ENCODE measurements at places on chromosomes 2 and 18.
A peak's percentile ranks its signal among the peaks of the same experiment; 100 is the strongest.

DNA sequence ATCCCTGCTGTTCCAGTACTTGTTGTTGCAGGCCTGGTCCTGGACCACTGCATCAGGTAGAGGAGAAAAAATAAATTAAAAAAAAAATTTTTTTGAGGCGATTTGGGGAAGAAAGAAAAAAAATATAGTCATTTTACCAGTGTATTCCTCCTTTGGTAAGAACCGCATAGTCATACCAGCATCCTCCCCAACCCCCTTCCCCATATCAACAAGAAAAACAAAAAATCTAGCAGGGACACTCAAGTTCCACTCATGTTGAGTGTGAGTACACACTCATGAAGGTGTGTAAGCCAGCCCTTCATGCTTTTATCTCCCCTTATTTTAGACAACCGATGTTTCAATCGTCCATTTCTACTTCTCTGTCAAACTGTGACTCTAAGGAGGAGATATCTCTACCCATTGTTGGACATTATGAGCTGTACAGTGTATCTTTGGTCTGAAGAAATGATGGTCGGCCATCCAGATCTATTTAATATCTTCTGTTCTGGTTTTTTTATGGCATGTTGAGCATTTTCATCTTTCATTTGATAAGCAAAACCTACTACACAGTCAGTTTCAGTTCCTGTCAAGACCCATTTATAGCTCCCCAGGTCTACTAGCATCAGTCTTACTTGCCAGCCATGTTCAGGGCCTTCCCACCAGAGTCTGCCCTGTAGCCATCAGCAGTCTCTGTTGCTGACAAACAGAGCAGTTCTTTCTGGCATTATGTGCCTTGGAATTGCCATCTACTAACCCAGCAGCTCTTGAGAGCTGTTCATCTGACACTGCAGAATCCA is 20.0 kb downstream of the ELP2 start:
- DNase-seq = no peak

DNA sequence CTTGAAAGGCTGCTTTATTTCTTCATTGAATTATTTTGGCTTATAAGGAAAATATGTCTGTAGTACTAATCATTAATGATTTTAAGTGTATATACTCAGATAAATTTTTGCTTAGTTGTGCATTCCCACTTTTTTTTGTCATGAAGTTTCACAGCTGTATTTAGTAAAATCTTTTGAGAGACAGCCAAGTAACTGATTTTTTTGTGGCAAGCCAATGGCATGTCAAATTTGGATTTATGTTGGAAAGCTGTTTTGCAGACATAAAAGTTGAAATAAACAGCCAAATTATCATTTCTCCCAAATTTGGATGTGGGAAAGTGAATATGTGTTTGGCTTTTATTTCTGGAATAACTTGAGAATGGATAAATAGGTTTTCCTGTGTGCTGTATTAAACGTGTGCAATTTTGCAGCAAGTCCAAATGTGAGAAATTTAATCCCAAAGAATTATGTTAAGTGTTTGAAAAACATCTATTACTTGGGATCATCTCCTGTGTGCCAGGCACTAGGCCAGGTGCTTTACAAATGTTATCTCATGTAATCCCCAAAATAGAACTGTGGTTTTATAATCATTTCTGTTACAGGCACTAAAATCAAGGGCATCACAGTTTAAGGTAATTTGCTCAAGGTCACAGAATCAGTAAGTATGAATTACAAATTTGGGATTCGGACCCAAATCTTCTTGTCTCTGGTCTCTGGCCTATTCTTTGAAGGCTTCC is 160.4 kb downstream of the PTPRM start:
- no peak for DNase-seq

DNA sequence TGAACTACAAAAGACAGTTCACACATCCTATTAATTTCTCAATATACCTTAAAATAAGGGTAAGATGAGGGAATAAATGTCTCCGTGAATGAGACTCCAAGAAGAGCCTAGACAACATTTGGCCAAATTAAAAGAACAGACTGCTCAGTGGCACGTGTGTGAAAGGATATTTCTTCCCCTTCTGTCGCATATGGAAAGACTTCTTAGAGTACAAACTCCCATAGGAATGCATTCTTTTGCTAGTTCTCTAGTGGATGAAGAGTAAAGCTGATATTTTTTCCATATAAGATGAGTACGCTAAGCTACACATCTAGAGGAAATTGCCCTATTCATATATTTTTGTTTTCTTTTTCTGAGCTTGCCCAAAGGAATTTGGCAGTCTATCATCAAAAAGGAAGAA is 710.0 kb upstream of the ID2 start:
- no peak for DNase-seq

DNA sequence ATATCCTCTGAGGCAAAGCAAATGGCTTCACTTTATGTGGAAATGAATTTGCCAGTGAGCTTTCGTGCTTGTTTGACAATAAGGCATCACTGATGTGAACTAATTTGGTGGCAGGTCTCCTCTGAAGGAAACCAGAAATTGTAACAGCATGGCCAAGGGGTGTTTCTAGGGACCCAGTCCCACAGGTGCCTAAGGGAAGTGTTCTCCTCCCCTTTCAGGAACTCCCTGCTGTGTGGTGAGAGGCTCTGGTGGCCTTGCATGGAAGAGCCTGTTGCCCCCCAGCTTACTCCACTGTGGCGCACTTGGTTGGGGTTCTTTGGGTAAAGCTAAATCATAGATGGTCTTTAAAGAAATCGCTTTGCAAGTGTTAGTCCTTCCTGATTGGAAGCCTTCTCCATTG is 20.4 kb downstream of the RAB12 start:
- no peak for DNase-seq

GRCh38 chr2:200300065-200300464 is 6.4 kb upstream of the SPATS2L start:
- no peak for DNase-seq

GRCh38 chr2:98137196-98137595 is 50.2 kb downstream of the VWA3B start:
- DNase-seq = no peak

DNA sequence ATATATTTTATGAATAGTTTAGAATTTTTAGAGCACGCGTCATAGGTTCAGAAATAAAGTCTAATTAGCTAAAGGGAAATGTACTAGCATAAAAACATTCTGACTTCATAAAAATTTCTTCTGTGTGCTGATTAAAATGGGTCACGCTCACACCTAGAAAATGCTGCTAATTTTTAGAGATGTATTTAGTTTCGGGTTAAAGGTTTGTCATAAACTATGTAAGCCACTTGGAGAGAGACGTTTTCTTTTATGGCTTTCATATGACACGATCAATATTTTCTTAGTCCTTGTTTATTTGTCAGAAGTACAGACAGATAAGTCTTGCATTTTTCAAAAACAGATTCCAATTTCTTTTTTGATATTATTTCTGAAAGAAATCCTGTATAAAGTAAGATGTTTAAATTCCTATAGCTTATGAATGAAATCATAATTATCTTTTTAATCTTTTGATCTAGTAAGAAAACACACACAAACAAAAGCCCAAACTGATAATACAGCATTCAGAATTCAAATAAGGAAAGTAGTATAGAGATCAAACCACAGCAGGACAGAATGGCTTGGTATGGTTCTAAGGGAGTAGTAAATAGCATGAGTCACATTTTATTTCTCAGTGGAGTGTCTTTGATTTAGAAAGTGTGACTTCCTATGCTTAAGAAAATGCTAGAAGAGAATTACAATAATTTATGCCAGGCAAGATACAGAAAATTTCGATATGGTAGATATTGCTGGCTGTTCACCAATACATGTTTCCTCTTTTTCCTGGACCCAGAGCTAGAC is 236.6 kb downstream of the GPD2 start:
- DNase-seq = no peak

GRCh38 chr2:45845566-45845965 is 194.1 kb downstream of the PRKCE start:
- DNase-seq = no peak

GRCh38 chr2:194166818-194167217 is 1490.2 kb upstream of the SLC39A10 start:
- DNase-seq = peak; percentile 8

DNA sequence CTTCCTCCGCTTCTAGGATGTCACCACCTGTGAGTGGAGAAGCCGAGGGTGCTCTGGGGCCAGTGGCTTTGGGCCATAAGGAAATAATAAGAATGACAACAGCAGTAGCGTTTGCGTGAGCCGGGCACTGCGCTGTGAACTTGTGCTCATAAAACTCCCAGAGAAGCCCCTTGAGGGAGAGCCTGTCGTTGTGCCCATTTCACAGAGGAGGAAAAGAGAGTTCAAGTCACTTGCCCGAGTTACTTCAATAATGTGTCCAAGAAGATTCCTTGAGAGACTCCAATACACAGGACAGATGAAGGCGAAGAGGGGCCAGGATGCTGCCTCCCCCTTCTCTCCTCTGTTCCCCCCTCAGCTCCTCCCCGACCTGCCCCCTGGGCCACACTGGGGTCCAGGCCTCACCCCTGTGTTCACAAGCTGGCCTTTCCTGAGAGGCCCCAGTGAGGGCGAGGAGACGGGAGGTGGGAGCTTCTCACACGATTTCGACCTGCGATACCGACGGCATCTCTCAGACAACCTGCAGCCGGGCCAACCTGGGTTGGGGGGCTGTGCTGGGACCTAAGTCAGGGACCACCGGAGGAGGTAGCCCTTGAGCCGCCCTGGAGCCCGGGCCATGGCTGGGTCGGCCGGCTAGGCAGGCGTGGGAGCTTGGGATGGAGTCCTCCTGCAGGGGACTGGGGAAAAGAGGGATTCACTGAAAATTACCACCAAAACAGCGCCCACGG is 53.5 kb upstream of the UBE2F start:
- no peak for DNase-seq

DNA sequence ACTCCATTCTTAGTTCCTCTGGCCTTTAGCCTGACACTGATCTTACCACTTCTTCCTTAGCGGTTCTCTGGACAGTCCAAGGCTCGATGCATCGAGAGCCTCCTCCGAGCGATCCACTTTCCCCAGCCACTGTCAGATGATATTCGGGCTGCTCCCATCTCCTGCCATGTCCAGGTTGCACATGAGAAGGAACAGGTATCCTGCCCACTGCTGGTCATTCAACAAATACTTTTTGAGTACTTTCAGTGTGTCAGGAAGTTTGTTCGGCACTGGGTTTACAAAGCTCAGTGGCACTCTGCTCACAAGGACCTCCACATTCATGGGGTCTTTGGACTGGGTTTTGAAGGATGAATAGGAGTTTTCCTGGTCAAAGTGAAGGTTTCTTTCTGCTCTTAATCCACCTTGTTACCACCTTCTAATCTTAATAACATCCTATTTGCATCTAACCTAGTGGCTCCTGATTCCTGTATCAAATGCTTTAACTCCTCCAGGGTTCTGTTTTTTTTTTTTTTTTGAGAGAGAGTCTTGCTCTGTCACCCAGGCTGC is 25.8 kb downstream of the GCKR start:
- no peak for DNase-seq
